Right lobe of liver (tissue), 6 donors: ENCODE measurements at places on chromosomes 1 and 21.

- H3K4me1 ChIP-seq = no peaks in the 10 kb centered on the region
- DNase-seq = no peak
- no peak overlapping the region for H3K4me3 ChIP-seq
- no peaks in the 10 kb centered on the region for H3K27me3 ChIP-seq
These were observed 474.5 kb upstream of the ADGRL2 start for GRCh38 chr1:81326212-81326611.

- no peaks in the 10 kb centered on the region for H3K27me3 ChIP-seq
- no peak for DNase-seq
- no peaks in the 10 kb centered on the region for H3K4me1 ChIP-seq
These were observed 110.5 kb downstream of the HHAT start for GRCh38 chr1:210438928-210439841.

- H3K4me1 ChIP-seq = no peaks in the 10 kb centered on the region
- DNase-seq = peak; percentile 15
- H3K4me3 ChIP-seq = no peak overlapping the region
- H3K27ac ChIP-seq = no peak overlapping the region
- no peaks in the 10 kb centered on the region for H3K27me3 ChIP-seq
These were observed 106.6 kb downstream of the MATN1 start for GRCh38 chr1:30616759-30617158.

DNA sequence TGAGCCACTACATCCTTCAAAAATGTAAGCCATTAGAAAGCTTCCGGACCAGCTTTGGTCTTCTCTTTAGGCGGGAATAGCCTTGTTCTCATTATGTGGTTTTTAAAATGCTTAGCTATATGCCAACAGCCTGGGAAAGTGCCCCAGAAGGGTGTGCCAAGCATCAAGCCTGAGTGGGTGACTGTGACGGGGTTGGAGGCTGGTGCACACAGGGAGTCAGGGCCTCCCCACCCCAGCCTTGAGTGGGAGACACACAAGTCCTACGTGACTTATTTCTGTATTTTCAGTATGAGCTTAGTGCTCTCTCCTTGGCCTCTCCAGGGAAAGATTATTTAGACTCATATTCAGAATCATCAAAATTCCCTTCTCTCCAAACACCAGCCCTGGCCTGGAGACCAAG lies 9.8 kb downstream of the UBASH3A start:
- no peak overlapping the region for H3K27ac ChIP-seq
- H3K36me3 ChIP-seq = no peaks in the 10 kb centered on the region
- no peaks in the 10 kb centered on the region for H3K4me1 ChIP-seq
- H3K27me3 ChIP-seq = no peaks in the 10 kb centered on the region

- H3K36me3 ChIP-seq = no peaks in the 10 kb centered on the region
- H3K4me1 ChIP-seq = no peaks in the 10 kb centered on the region
- no peaks in the 10 kb centered on the region for H3K27me3 ChIP-seq
- H3K4me3 ChIP-seq = no peak overlapping the region
- no peak overlapping the region for H3K27ac ChIP-seq
- no peak for DNase-seq
These were observed 45.7 kb upstream of the HOOK1 start for GRCh38 chr1:59768792-59769735.

GRCh38 chr1:43691871-43692815 lies 15.2 kb upstream of the ST3GAL3 start:
- no peaks in the 10 kb centered on the region for H3K4me1 ChIP-seq
- H3K36me3 ChIP-seq = peaks cover 100% of the 10 kb centered on the region
- no peaks in the 10 kb centered on the region for H3K27me3 ChIP-seq
- no peak overlapping the region for H3K27ac ChIP-seq

DNA sequence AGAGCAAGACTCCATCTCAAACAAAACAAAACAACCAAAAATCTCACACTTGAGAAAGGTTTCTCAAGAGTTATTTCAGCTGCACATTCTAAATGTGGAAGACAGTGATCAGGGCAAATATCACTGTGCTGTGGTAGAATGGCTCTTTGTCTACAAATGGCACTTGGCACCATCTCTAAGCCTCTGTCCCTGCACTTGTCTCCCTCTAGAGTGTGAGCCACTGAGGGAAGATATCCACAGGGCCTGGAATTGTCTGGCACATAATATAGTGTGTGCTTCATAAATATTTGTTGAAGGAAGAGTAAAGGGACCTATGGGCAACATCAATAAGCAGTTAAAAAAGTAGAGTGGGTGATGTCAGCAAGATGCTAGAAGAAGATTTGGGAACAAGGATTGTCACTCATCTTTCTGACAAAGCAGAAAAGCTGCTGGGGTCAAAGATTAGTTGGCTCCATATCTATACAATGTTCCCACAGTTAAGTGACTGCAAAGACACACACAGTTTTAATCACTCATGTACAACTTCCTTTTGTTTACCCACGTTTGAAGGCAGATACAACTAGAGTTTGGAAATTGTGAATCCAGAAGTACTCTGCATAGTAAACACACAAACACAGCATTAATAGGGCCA lies 19.1 kb downstream of the CD101 start:
- no peaks in the 10 kb centered on the region for H3K4me1 ChIP-seq
- no peaks in the 10 kb centered on the region for H3K36me3 ChIP-seq
- no peak overlapping the region for H3K27ac ChIP-seq
- H3K27me3 ChIP-seq = no peaks in the 10 kb centered on the region
- H3K4me3 ChIP-seq = no peak overlapping the region
